ENCODE measurements at places on chromosomes 5 and 9.

GRCh38 chr5:15880201-15880600 lies 299.4 kb downstream of the MARCHF11 start:
- DNase-seq, result no peak

DNA sequence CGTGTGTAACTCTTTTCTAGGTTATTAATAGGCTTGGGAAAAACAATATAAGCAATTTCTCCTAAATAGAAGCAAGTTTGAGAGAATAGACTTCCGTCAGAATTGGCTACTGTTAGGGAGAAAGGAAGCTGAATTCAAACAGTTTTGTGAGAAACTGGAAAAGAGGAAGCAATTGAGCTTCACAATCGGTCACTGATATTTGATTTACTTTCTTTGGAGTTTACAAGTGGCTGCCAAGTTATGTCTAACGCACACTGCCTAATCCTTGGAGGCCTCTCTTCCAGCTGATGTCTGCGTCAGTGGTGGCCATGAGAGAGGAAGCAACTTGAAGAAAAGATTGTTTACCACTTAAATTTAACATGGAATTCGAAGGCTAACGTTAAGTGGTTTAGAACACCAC lies 319.5 kb downstream of the ADGRV1 start:
- DNase-seq, result no peak

DNA sequence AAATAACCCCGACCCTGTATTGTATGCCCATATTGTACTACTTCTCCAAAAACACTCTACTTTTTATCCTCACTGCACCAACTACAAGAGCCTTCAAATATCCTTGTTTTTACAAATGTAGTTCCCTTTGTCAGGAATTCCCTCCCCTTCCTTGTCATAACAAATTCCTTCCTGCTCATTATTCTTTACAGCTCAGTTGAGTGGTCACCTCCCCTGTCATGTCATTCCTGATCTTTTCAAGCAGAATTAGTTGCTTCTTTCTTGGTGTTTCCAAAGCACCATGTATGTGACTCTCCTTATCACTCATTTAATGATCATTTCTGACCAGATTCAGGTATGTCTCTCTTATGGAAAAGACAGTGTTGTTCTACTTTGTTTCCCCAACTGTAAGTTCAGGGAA lies 194.2 kb upstream of the SMC2 start:
- no peak for DNase-seq

- no peak for DNase-seq
These were observed 119.3 kb upstream of the WWC1 start for GRCh38 chr5:168171901-168172759.

- no peak for DNase-seq
These were observed 11.5 kb downstream of the EGFL7 start for GRCh38 chr9:136673975-136674785.

- no peak for DNase-seq
These were observed 9.1 kb upstream of the MVB12B start for GRCh38 chr9:126317513-126317912.

GRCh38 chr9:134212809-134213507 lies 48.6 kb upstream of the RNU6ATAC start:
- DNase-seq, result no peak

GRCh38 chr9:124660341-124660801 lies 110.7 kb downstream of the NR6A1 start:
- peak; percentile 73 for DNase-seq

DNA sequence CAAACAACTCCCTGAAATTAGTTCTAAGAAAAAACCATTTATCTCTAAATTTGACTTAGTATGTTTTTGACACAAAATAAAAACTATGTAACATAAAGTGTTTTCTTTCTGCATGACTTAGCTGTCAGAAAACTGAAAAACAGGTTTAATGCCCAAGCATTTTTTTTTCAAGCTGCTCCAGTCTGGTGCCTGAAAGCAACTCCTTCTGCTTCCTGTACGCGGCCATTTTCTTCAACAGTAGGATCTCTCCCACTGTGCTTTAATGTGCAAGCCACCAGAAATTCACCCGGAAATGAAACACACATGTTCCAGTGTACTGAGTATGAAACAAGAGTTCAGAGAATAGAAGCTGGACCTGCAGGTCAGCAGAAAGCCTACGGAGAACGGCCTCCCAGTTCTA lies 161.2 kb downstream of the MED27 start:
- no peak for DNase-seq

DNA sequence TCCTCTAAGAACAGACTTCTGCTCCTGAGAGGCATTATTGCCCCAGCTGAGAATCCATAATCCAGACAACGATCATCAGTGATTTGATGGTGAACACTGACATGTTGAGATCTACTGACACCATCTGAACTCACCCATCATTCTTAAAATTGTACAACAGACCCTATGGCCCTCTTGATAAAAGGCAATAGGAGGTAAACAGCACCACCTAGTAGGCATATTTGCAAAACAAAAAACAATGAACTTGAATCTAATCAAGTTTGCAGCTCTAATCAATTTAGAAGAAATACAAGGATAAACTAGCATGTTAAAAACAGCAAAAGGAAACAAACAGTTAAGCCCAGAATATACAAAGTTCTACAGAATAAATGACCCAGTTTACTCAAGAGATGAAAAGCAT lies 89.6 kb downstream of the SFXN1 start:
- DNase-seq, result no peak

DNA sequence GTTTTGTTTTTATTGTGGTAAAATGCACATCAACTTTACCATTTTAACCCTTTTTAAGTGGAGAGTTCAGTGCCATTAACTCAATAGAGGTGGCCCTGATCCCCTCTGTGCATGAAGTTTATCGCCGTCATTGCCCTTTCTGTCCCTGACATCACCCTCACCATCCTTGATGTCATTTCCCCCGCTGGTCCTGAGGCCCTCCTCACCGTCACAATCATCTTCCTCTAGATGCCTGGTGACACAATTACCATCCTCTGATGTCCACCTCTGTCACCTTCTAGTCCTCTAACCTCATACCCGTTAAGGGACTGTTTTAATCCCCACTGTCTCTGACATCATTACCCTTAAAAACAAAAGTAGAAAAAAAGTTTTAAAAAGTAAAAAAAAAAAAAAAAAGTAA lies 112.5 kb upstream of the TBC1D2 start:
- no peak for DNase-seq

DNA sequence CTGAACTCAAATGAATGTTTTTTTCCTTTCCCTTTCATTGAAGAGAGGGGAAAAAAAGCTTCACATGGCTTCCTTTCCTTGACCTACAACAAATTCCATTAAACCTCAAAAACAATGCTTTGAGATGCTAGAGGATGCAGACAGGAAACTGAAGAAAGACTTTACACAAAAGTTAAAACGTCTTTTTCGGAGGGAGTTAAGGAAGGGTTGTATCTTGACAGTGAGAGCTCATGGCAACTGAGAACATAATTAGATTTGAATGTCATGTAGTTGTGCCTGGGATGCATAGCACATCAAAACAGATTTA lies 66.4 kb downstream of the EBF1 start:
- no peak for DNase-seq

- DNase-seq, result peak; percentile 74
These were observed 2.7 kb upstream of the ANXA2R start for GRCh38 chr5:43042626-43043399.

GRCh38 chr9:125536776-125537175 lies 170.2 kb downstream of the MAPKAP1 start:
- no peak for DNase-seq

DNA sequence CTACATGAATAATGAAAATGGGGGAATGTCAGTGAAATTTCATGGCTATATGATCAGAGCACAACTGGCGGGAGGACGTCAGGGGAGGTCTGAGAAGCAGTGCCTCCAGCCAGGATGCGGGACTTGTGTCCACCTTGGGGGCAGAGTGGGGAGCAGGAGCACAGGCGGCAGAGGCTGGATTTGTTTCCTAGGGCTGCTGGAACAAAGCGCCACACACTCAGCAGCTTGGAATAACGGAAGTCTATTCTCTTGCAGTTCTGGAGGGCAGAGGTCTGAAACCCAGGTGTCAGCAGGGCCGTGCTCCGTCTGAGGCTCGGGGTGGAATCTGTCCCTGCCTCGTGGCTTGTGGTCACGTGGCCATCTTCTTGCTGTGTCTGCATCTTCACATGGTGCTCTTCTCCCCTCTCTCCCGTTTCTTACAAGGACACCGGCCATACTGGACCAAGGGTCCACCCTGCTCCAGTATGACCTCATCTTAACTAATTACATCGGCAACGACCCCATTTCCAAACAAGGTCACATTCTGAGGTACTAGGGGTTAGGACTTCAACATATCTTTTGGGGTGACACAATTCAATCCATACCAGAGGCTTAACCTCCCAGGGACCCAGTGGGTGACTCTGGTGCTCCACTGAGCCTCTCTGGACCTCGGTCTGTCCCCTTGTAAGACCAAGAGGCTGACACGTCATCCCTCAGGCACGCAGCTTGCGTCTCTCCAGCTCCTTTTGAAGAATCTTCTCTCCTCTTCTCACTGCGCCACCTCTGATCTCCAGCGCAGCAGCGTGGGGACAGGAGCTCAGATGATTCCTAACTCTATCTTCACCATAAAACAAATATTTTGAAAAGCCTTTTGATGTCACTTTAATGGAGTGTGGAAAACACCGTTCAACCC lies 202.5 kb downstream of the CDK5RAP2 start:
- DNase-seq, result no peak

GRCh38 chr5:1129711-1130055 lies 17.8 kb upstream of the SLC12A7 start:
- DNase-seq, result no peak

DNA sequence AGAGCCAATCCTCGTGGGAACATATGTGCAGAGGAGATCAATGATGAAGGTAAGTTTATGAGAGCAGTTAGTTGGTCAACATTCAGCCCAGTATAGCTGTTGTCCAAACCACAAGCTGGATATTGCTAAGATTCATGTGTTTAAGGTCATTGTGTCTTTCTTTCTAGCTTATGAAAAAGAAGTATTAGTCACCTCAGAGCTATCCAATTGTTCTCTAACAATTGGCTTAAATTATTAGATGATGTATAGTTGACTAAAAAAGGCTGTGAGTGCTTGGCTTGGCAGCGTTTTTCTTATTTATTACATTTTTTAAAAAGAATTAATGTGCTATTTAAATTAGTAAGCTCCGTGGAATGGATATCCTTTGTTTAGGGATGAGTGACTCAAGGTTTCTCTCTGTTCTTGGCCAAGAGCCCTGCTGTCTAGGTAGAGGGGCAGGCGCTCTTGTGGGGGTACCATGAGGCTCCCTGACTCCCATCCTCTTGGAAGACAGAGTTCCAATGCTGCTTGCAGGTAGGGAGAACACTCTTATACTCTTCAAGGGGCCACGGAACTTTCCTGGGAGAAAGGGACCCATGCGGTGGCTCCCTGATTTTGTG lies 487.4 kb downstream of the IRX1 start:
- no peak for DNase-seq

- DNase-seq, result no peak
These were observed 206.2 kb downstream of the HSPA4 start for GRCh38 chr5:133257977-133258376.

GRCh38 chr5:136080483-136081216 lies 51.9 kb downstream of the TGFBI start:
- peak; percentile 14 for DNase-seq

GRCh38 chr5:91031402-91031752 lies 351.7 kb downstream of the ARRDC3 start:
- no peak for DNase-seq

- no peak for DNase-seq
These were observed 57.9 kb downstream of the PBX3 start for GRCh38 chr9:125805057-125805456.

- no peak for DNase-seq
These were observed 1722.1 kb downstream of the MAT2B start for GRCh38 chr5:165227515-165227914.

GRCh38 chr5:143946837-143947236 lies 134.9 kb downstream of the HMHB1 start:
- no peak for DNase-seq

DNA sequence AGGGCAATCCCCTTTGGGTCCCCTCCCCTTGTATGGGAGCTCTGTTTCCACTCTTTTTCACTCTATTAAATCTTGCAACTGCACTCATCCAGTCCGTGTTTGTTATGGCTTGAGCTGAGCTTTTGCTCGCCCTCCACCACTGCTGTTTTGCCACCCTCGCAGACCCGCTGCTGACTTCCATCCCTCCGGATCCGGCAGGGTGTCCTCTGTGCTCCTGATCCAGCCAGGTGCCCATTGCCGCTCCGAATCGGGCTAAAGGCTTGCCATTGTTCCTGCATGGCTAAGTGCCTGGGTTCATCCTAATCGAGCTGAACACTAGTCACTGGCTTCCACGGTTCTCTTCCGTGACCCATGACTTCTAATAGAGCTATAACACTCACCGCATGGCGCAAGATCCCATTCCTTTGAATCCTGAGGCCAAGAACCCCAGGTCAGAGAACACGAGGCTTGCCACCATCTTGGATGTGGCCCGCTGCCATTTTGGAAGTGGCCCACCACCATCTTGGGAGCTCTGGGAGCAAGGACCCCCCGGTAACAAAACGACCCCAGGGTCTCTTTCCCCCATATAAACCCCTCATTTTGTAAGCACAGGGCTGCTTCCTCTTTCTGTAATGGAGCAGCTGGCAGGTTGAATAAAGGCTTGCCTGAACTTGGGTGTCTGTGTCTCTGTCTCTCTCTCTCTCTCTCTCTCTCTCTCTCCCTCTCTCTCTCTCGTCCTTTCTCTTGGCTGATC lies 1166.2 kb downstream of the TAF11L14 start:
- DNase-seq, result no peak

DNA sequence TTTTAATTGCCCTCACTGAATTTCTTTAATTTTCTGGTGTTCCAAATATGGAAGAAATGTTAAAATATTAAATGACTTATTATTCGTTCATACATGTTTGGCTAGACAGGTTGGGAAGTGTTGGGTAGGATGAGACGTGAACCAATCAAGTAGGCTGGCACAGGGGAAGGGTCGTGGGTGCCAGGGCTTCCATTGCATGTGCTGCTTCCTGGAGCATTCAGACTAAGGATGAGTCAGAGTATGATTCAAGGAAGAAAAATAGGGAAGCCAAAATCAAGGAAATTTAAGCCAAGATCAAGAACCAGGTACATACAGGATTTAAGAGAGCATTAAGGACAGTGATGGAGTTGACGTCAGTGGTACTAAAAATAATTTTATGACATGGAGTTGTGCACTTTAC lies 2068.0 kb downstream of the MAT2B start:
- DNase-seq, result no peak

GRCh38 chr5:1390861-1391600 lies 46.1 kb upstream of the CLPTM1L start:
- DNase-seq, result no peak

GRCh38 chr5:81631621-81632020 lies 119.3 kb downstream of the SSBP2 start:
- no peak for DNase-seq

DNA sequence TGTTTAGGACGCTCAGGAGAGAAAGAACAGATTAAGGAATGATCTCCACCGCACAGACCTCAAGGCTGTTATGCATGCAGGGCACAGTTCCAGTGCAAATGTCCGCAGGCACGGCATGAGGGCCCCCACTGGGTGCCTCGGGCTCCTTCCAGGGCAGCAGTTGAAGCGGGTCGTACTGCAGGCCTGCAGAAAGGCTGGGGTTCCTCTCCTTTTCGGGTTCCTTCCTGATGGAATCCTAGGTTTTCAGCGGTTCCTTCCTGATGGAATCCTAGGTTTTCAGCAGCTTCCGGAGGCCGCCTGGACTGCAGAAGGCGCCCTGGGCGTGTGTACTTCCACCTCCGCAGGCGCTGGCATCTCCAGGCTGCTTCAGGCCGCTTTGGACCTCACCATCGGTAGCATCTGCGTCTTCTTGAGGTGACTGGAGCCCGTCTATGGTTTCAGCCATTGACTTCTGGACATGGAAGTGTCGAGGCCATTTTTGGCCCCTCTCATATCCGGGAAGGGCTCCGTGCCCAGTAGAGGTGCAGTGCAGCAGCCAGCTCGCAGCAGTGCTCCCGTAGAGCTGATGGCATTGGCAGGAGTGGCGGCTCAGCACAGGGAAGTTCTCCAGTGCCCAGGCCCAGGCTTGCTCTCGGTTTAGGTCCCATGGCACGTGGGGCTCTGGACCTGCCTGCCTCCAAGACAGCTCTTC lies 5.6 kb upstream of the MGAT4B start:
- no peak for DNase-seq
